ENCODE measurements at places on chromosomes 2 and 18. TPM values are rescaled to one million over a fixed set of nuclear protein-coding genes. Genes with fewer than 3 reads are reported as not detected.

Gene TTC21B
- 24.7 TPM for total RNA-seq

Gene FOXD4L1
- not detected for total RNA-seq

Gene CDK5R2
- total RNA-seq: 1.1 TPM

Gene MARCHF4
- total RNA-seq: not detected

All from Peyer's patch (tissue), 4 donors.